ENCODE measurements at places on chromosomes 7 and 10.
A peak's percentile ranks its signal among the peaks of the same experiment; 100 is the strongest.

DNA sequence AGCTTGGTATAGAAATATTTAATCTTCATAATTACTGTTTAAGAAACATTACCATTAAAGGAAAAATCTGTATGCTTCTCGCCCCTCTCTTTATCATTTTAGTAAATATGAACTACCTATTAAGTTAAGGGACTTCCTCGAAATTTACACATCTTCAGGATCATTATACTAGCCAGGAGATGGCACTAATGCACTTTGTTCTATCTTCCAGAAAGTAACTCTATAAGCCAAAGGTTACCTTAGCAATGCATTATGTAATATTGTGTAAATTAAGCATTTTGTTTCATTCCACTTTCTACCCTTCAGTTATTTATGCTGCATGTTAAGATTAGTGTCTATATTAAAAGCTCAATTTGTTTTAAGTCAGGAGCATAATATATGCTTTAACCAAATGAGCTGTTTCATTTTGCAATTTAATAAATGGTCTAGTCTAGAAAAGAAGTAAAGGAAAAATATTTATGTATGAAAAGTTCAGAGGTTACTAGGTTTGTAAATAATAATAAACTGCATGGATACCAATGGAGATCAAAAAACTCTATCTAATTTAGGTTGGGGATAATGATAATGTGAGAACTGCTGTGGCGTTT lies 128.5 kb downstream of the ANKRD7 start:
- DNase-seq: no peak

GRCh38 chr7:130415006-130415405 lies 25.8 kb downstream of the CEP41 start:
- DNase-seq: no peak

DNA sequence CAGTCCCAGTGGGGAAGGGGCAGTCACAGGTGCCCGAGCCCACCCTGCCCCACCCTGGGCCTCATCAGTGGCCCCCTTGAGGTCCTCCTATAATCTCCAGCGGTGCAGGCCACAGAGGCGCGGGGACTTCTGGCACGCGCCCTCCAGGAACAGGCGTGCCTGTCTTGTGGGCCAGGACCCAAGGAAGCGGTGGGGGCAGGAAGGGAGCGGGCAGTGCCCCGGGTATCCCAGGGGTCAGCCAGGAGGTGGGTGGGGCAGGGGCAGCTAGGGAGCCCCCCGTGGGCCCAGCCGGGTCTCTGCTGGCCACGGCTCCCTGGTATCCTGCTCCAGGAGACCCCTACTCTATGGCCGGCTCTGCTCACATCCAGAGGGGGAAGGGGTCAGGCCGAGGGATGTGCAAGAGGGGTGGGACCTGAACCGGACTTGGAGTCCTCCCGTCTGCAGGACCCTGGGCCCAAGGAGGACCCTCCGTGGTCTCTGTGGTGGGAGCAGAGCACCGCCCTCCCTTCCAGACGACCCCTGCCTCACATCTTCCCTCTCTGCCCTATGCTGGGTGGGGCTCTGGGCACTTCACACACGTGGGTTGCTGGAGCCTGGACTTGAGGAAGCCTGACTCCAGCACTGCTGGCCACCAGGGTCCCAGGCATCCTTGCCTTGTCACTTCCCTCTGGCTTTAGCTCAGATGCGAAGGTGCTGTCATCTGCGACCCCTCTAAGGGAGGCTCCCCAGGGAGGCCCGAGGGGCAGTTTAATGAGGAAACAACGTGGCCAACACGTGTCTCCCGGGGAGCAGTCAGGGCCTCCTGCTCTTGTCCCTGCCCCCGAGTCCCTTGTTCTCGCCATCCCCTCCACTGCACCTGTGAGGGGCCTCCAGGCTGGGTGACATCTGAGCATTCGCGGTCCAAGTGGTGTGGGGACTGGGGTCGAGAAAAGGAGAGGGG lies 18.3 kb upstream of the GRIFIN start:
- no peak for DNase-seq

GRCh38 chr10:109924967-109925620 lies 1.8 kb upstream of the XPNPEP1 start:
- no peak for DNase-seq

DNA sequence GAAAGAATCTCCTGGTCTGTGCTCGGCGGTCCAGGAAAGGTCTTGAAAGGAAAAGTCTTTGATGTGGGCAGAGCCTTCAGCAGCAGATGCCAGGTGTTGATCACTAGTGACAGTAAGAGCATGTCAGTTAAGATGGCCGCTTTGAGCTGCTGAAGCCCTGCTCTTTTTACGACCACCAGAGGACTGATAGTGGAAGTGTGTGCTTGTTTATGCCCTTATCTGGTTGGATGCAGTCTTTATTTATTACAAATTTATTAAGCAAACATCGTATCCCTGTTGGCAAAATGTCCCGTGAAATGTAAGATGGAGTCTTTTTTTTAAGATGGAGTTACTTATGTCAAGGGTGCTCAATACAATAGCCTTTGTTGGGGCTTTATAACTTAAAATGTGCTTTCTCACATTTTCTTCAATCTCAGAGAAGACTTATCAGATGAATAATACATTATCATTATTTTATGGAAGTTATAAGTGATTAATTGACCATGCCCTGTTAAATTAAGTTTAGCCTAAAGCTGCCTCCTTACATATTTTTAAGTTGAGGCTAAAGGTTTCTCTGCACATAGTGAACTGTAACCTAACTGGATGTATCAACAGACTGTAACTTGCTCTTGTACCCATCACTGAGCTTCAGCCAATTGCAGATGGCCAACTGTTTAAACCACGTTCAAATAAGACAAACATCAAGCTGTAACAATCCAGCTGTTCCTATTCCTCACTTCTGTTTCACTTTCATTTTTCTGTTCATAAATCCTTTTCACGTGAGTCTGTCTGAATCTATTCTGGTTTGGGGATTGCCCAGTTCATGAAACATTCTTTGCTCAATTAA lies 97.4 kb upstream of the PIK3CG start:
- DNase-seq: no peak

DNA sequence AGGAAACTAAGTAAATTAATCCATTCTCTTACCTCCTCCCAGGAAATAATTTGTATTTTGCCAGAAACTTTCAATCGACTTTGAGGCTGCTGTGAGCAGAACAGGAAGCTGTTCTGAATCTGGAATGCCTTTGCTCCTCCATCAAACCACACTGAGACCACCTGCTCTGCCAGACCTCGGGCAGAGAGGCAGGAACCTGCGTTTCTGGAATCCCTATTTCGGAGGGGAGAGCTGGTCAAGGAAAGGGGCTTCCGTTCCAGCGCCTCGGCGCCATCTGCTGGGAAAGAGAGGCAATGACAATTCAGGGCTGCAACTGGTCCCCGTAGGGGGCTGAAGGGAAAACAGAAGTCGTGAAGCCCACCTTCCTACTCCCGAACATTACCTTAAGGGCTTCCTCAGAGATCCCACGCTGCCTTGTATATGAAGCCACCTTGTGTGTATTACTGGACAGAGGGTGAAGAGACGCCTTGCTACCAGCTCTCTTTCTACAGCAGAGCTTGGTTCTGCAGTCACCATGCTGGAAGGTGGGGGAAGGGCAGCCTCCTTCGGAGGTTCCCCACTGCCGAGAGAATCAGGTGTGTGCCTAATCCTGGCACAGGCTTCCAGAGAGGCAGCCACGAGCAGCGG lies 31.2 kb downstream of the ZNF467 start:
- peak; percentile 96 for DNase-seq

DNA sequence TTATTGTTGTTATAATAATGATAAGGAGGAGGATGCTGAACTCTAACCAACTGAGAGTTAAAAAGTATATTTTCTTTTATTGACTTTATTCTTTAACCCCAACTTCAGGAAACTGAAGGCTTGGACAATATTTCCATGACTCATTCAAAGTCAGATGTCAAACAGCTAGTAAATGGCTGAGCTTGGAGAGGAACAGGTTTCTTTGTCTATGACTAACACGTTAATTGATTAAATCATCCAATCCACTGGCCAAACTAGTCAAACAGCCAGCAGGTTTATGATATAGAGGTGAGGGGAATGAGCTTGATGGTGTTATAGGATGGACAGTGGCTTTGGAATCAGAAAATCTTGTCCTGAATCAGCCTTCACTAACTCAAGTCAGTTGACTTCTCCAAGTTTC lies 119.1 kb upstream of the WDR11 start:
- no peak for DNase-seq

DNA sequence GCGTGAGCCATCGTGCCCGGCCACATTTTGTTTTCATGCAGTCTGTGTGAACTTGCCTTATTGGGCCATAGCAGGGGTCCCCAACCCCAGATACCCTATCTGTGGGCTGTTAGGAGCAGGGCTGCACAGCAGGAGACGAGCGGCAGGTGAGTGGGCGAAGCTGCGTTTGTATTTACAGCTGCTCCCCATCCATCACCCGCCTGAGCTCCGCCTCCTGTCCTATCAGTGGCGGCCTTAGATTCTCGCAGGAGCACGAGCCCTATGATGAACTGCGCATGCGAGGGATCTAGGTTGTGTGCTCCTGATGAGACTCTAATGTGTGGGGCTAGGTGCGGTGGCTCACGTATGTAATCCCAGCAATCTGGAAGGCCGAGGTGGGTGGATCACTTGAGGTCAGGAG lies 293.9 kb downstream of the CAMK1D start:
- no peak for DNase-seq

GRCh38 chr10:125132344-125132743 lies 28.0 kb downstream of the CTBP2 start:
- no peak for DNase-seq

DNA sequence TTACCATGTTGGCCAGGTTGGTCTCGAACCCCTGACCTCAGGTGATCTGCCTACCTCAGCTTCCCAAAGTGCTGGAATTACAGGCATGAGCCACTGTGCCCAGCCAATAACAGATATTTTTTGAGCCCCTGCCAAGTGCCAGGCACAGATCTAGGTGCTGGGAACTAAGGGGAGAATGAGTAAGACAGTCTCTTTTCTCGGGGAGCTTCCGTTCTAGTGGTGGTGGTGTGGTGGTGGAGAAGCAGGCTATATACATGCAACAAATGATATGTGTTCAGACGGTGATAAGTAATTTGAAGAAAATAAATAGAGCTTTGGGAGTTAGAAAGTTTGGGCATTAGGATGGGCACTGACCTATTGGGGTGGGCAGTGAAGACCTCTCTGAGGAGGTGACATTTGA lies 76.7 kb upstream of the VKORC1L1 start:
- DNase-seq: no peak

DNA sequence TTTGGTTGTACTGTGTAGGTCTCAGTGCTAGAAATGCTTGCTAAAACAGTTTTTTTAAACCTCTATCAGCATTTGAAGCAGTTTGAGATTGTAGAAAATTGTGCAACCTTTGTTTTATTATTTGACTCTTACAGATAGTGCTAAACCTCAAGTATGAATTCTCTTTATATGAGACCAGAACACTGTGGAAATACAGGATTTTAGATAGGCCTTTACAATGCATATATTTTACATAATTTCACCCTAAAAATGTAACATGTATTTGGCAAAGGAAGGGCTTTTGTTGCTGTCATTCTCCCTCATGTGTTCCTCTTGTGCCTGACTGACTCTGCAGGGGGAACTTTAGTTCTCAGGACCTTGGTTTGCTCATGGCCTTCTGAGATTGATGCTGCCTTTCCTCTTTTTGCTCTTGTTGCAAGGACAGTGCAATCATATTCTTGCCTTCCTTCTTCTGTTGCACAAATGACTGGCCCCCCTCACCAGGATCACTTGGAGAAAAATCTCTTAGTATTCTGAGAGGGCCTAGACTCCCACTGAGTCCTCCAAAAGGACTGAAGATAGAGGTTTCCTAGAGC lies 188.7 kb downstream of the PPP1R9A start:
- no peak for DNase-seq

DNA sequence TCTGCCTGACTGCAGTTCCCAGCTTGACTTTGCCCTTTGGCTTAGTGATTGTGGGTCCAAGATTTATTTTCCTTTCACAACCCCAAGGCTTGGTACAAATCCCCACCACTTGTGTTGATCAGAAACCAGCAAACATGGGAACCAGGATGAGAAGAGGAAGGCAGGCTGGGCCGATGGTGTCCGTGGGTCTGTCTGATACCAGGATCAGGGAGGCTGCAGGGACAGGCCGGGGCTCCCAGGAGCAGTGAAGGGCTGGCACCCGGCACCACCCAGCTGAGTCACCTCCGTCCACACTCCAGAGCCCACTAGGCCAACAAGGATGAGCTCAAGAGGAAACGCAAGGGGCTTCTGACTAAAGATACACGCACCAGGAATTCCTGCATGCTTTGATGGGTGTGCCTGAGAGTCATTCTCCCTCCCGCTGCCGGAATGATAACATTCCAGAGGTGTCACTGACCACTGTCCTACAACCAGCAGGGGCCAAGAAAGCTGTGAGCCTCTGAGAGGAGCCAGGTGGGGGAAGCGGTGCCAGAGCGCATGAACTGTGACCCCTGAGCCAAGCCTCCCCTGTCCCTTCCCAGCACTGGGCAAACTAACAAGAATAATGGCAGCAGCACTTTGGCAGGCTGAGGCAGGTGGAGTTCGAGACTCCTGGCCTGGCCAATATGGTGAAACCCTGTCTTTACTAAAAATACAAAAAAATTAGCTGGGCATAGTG lies 29.2 kb upstream of the PROSER2 start:
- DNase-seq: no peak

- DNase-seq: no peak
These were observed 196.1 kb downstream of the NXPH1 start for GRCh38 chr7:8629504-8629903.

DNA sequence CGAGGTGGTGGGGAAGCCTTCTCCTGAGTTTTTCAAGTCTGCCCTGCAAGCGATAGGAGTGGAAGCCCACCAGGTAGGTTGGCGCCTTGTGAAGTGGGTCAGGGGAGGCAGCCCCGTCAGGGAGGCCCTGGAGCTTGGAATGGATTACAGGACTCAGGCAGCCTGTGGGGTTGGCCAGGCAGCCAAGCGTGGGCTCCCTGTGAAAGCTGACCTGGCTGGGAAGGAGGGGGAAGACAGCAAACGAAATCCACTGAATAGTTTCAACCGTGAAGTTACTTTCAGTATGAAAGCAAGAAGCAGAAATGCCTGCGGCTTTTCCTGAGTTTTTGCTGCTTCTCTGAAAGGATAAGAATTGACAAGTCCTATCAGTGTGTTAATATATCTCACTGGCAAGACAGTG lies 36.4 kb downstream of the LHPP start:
- no peak for DNase-seq

DNA sequence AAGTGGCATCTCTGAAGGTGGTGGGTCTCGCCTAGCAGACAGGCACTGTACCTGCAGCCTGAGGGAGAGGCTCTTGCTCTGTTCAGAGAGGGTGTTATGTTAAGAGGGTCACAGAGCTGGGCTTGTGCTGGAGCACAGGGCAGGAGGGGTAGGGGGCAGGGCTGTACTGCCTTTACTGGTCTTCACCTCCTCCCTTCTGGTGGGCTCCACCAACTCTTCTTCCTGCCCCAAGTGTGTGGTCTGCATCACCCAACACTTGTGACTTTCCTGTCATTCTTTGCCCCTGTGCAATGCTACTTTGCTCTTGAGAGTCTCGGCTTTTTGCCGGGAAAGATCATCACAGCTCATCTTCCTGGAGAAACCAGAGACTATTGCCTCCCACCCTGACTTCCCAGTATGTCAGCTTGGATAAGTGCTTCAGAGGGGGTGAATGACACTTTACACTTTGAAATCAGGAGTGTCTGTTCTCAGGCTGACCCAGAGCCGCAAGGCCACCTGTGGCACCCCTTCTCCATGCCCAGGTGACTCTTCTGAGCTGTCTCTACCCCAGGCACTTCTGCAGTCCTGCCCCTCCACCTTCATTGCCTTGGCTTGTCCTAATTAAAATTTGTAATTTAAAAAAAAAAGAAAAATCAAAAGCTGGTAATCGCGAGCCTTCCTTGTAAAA lies 38.4 kb upstream of the IKZF1 start:
- DNase-seq: no peak

Data from HEK293T (cell line).